Heart left ventricle (tissue), 16 donors: ENCODE measurements at places on chromosomes 16 and 17. TPM values are rescaled to one million over a fixed set of nuclear protein-coding genes. Genes with fewer than 3 reads are reported as not detected.

DNA sequence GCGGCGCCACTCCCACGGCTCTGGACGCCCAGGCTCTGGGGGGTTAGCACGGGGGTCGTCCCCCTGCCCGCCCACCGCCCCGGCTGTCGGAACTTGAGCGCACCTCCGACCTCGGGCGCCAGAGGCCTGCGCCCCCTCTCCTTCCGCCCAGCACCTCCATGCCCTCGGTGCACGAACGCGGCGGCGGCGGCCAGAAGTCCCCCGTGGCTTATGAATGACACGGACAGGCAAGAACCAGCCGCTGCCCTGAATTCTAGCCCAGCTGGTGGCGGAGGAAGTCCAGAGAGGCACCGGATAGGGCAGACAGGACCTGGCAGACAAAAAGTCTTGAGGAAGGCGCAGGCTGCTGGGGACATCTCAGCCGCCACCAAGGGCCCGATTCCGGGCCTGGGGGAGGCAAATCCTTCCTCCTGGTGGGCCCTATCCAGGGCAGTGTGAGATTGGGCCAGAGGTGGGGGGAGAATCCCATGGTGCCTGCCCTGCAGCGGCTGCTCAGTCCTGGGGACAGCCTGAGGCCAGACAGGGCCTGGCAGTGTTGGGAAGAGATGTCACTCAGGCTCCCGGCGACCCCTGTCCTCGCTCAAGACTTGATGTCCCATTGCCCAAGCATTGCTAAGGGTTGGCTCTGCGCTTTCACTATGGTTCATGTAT is 897 bp upstream of the CYGB start:
- DNase-seq: no peak

The GFAP gene
- total RNA-seq: 1.9 TPM

DNA sequence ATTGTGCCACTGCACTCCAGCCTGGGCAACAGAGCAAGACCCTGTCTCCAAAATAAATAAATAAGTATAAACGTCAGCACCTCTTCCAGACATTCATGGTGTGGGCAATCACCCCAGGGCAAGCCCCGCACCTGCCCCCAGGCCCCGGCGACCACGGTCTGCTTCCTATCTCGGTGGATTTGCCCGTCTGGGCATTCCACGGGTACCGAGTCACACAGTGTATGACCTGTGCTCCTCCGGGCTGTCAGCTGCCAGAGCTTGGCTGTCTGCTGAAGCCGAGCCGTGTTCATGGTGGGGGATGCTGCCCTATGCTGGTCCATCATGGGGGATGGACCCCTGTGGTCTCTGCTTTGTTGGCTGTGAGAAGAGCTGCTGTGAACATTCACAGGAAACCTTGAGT is 15.4 kb downstream of the CYBC1 start:
- peak; percentile 44 for DNase-seq

The CCL17 gene
- total RNA-seq: 1.0 TPM

- DNase-seq: peak; percentile 85
These were observed 4.8 kb downstream of the MT1A start for GRCh38 chr16:56643080-56643778.

- no peak for DNase-seq
These were observed 11.8 kb upstream of the CLTC start for GRCh38 chr17:59607817-59608403.

The PRSS33 gene
- total RNA-seq: not detected

The OR4D1 gene
- total RNA-seq: not detected

The PARD6A gene
- 4.6 TPM for total RNA-seq

GRCh38 chr17:44277976-44278375 is 10.0 kb upstream of the SLC4A1 start:
- DNase-seq: no peak

GRCh38 chr17:40705584-40705983 is 2.0 kb upstream of the KRT24 start:
- DNase-seq: no peak

- no peak for DNase-seq
These were observed 165.1 kb downstream of the HS3ST2 start for GRCh38 chr16:22979038-22979437.

- DNase-seq: no peak
These were observed 2.6 kb downstream of the CANT1 start for GRCh38 chr17:79006794-79007503.

- DNase-seq: peak; percentile 62
These were observed 9.1 kb downstream of the ZNF668 start for GRCh38 chr16:31064882-31065461.

DNA sequence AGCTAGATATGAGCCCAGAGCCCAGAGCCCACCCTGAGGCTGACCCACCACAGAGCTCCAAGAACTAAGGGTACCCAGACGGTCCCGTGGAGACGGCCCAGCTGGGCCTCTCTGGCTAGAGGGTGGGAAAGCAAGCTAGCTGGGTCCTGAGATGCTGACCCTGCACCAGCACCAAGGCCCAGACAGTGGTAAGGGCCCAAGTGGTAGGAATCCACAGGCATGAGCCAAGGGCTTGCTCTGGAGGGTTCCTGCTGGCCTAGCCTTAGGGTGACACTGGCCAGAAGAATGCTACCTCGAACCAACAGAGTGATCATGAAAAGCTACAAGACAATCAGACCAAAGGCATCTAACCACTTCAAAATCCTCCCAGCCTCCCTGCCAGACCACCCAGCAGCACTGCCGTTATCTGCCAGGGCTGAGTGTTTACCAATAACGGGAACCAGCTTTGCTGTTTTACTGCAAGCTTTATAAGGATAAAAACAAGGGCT is 13.2 kb downstream of the HIC1 start:
- DNase-seq: no peak

GRCh38 chr17:3271072-3271848 is 26.9 kb downstream of the OR3A1 start:
- no peak for DNase-seq

GRCh38 chr17:1190751-1191331 is 11.1 kb upstream of the ABR start:
- DNase-seq: peak; percentile 52

DNA sequence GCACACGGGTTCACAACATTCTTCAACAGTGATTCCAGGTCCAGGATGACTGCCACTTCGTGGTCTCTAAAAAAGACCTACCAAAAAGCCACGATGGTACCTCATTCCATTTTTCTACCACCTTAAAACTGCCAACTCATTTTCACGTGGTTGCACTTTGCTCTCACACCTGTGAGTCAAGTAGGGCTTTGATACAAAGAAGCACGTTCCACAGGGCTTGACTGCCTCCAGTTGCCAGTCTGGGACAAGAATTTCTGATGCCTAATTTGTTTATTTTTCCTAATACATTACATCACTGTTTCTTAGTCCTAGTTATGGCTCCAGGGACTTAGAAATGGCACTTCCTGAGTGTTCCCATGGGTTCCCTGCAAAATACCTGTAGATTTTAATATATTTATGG is 911.6 kb upstream of the EEF2KMT start:
- DNase-seq: no peak

GRCh38 chr16:17578981-17579874 is 108.5 kb upstream of the XYLT1 start:
- DNase-seq: peak; percentile 47

The HOXB6 gene
- total RNA-seq: 0.33 TPM

DNA sequence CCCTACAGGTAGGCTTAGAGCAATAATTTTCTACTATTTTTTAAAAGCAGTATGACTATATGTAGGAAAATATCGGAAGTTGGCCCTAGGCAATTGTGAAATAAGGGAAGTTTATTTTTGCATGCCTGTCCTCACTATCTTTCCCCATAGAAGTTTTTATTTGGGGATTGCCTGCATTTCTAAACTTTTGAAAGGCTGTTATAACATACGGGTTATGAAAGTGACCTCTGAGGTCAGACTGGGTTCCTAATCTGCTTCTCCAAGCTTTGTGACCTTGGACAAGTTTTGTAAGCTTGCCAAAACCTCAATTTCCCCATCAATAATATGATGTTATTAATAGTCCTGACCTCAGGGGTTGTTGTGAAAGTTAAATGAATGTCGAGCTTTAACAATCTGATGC is 67.1 kb downstream of the ARHGAP44 start:
- no peak for DNase-seq

- DNase-seq: no peak
These were observed 31.4 kb downstream of the CAPNS2 start for GRCh38 chr16:55597928-55598327.

GRCh38 chr17:17322516-17323510 is 19.6 kb downstream of the NT5M start:
- DNase-seq: no peak

- DNase-seq: no peak
These were observed 1.2 kb downstream of the KCNJ16 start for GRCh38 chr17:70076189-70076588.

- DNase-seq: peak; percentile 88
These were observed 6.8 kb downstream of the MYO1C start for GRCh38 chr17:1485423-1486376.

DNA sequence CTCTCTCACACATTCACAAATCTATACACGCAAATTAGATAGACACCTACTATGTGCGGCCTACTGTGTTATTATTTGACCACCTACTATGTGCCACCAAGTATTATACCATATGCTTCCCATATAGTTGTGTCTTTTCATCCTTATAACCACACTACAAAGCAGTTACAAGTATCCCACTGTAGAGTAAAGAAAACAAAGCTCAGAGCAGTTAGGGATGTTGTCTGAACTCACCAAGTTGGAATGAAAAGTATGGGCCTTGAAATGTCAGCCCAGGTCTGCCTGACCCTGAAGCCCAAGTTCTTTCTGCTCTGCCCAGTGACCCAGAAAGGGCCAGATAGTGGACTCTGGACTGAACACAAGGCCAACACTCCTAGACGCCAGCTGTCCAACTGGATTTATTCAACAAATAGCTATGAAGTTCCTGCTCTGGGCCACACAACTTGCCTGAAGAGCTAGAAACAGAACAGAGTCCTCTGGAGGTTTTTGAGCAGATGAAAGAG is 8.5 kb downstream of the KRT37 start:
- no peak for DNase-seq

DNA sequence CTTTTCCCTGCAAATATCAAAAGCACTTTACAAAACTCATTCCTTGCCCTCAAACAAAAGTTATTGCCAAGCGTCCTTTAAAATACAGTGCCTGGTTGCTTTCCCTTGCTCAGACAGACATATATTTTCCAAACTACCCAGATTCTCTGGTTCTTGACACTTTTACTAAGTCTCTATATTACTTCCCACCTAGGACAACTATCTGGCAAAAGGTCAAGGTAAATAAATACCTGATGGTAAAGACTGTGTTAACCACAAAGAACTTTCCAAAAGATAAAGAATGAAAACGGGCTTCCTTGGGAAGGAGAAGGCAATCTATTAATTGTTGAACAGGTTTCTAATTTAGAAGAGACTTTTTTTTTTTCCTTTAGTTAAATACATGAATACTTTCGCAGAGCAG is 1.9 kb downstream of the HS3ST3A1 start:
- DNase-seq: no peak

GRCh38 chr17:70810609-70811008 is 641.3 kb downstream of the KCNJ2 start:
- DNase-seq: no peak

- DNase-seq: no peak
These were observed 14.2 kb downstream of the AXIN2 start for GRCh38 chr17:65547253-65547670.

DNA sequence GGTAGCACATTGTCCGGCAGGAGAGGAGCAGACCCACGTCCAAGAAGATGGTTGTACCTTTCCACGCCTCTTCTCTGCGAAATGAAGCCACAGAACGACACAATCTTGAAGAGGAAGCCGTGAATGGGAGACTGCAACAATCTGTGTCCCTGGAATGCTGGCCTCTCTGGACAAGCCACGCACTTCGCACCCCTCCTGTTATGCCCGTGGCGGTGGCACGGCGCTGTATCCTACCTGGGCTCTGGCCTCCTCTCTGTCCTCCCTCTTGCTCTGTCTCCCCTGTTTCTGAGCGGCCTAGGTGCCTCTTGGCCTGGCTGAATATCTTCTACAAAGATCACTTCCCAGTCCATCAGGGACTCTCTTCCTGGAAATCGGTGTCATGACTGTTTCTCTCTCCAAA is 717.8 kb downstream of the KCNJ18 start:
- no peak for DNase-seq

The KRT40 gene
- not detected for total RNA-seq
